Activated T-cell treated with anti-CD3 and anti-CD28 coated beads for 48 hours (primary cell): ENCODE measurements at places on chromosomes 7 and 10.

- DNase-seq, result no peak
These were observed 12.9 kb downstream of the BAG3 start for GRCh38 chr10:119663866-119664698.

DNA sequence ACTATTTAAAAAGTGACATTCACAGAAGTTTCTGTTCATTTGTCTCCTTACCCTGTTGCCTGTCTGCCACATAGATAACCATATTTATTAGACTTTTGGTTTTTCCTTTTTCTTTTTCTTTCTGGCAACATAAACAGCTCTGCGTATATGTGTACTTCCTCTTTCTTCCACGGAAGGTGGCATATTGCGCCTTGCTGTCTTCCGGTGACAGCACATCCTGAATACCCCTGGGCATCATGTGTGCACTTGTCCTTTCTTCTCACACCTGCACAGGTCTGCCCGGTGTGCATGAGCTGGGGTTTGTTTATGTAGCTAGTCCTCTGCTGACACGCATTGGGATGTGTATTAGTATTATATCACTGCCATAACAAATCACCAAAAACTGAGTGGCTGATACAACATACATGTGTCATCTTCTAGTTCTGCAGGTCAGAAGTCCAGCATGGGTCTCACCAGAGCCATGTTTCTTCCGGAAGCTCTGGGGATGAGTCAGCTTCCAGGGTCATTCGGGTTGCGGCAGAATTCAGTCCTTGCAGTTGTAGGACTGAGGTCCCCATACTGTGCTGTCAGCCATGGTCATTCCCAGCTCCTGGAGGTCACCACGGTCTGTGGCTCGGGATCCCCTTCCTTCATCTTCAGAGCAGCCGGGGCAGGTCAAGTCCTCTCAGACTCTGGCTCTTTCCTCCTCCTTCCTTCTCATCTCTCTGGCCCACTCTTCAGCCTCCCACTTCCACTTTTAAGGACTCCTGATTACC, 596.0 kb upstream of the FOXK1 start:
- DNase-seq, result no peak

DNA sequence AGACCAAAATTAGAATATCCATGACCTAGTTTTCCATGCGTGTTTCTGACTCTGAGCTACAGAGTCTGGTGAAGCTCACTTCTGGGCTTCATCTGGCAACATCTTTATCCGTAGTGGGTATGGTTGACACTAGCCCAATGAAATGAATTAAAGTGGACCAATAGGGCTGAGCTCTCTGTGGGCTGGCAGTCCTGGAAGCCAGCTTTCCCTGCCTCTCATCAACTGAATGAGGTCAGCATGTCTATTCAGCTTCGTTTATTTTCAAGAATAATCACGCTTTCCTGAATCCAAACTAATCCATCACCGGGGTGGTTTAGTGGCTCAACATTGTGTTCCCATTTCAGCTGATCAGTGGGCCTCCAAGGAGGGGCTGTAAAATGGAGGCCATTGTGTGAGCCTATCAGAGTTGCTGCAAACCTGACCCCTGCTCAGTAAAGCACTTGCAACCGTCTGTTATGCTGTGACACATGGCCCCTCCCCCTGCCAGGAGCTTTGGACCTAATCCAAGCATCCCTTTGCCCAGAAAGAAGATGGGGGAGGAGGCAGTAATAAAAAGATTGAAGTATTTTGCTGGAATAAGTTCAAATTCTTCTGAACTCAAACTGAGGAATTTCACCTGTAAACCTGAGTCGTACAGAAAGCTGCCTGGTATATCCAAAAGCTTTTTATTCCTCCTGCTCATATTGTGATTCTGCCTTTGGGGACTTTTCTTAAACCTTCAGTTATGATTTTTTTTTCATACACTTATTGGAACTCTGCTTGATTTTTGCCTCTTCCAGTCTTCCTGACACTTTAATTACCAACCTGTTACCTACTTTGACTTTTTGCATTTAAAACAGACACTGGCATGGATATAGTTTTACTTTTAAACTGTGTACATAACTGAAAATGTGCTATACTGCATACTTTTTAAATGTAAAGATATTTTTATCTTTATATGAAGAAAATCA, 35.5 kb downstream of the CAV1 start:
- no peak for DNase-seq

DNA sequence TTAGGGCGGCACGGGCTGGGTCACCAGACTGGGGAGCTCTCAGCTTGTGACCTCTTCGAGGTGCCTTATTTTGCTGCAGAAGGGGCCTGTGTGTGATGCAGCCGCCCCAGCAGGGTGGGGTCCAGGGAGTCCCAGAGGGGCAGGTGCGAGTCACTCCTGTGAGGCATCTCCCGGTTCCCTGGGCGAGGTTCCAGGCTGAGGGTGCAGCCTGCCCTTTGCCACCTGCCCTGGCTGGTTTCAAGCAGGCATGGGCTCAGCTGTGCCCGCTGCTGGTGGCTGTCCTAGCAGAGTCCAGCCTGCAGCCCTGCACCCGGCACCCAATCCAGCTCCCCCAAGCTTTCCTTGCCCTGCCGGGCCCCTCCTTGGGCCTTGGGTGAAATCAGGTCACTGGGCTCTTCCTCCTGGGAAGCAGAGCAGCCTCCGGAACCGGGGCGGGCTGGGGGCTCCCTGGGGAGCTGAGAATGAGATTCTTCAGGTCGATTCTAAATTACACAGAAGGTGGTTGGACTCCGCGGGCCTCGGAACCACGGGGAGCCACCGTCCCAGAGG, 64.8 kb downstream of the PWWP2B start:
- DNase-seq, result no peak

GRCh38 chr10:10294881-10295529, 722.7 kb upstream of the CELF2 start:
- DNase-seq, result no peak

DNA sequence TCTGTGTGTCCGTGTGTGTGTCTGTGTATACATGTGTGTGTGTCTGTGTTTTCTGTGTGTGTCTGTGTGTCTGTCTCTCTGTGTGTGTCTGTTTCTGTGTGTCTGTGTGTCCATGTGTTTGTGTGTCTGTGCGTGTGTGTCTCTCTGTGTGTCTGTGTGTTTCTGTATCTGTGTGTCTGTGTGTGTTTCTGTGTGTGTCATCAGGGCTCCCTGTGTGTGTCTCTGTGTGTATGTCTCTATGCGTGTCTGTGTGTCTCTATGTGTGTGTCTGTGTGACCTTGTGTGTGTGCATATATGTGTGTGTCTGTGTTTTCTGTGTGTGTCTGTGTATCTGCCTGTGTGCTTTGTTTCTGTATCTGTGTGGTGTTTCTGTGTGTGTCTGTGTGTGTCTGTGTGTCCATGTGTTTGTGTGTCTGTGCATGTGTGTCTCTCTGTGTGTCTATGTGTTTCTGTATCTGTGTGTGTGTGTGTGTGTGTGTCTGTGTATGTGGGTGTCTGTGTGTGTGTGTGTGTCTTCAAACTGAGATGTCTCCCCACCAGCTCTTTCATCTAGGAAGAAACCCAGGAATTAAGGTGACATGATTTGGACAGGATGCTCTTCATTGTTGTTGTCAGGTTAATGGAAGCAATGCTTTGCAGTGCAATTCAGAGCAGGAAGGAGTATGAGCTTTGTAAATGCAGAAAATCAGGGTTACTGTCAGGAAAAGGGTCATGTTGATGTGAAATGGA, 20.7 kb upstream of the PPIF start:
- no peak for DNase-seq

- no peak for DNase-seq
These were observed 53.4 kb downstream of the TSPAN15 start for GRCh38 chr10:69504576-69505250.

GRCh38 chr7:120792861-120793130, 65.1 kb downstream of the TSPAN12 start:
- DNase-seq, result no peak

- no peak for DNase-seq
These were observed 201.7 kb upstream of the PRSS58 start for GRCh38 chr7:142459551-142459963.

DNA sequence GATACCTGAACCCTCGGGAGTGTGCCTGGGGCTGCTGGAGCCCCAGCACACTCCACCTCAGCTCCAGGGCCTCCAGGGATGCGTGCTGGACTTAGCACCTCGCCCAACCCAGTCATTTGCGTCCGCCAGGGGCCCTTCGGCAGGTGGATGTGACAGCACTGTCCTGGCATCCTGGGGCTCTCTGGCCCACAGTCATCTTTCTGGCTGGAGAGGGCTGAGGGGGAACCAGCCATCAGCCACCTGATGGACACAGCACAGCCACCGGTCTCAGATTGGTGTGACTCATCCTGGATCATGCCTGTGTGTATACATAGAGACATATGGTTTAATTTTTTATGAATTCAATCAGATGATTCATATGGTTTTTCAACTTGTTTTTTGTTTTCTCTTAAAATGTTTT, 11.1 kb downstream of the ZNF775 start:
- no peak for DNase-seq
